CD4-positive, alpha-beta T cell treated with Interleukin-21 for 1 hour (primary cell): ENCODE measurements at places on chromosomes 1 and 21.
A peak's percentile ranks its signal among the peaks of the same experiment; 100 is the strongest.

- peak; percentile 70 for DNase-seq
Measured at GRCh38 chr1:44707959-44708831, 22.8 kb downstream of the RNU5D-1 start.

- DNase-seq: no peak
Measured at GRCh38 chr1:178632653-178633052, 92.4 kb upstream of the RALGPS2 start.

DNA sequence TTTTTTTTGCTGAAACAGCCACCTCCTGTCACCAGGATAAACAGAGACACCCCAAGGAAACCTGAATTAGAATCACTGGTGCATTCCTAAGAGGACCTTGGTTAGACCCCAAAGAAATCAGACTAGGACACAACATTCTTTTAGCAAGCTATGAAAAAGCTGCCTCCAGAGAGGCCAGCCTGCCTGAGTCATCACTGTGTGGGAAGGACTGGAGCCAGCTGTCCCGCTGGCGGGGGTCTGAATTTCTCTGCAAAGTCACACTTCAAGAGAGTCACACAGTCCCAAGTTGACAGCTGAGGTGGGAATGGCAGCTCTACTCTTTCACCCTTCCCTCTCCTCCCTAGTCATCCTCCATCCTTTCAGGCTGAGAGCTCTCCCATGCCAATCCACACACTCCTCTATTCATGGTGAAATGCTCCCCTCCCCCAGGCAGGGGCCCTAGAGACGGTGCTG lies 405.0 kb upstream of the POU3F1 start:
- DNase-seq: no peak

GRCh38 chr1:60809204-60809980 lies 273.0 kb upstream of the NFIA start:
- no peak for DNase-seq

GRCh38 chr1:228315945-228316588 lies 90.6 kb downstream of the TRIM11 start:
- DNase-seq: no peak

DNA sequence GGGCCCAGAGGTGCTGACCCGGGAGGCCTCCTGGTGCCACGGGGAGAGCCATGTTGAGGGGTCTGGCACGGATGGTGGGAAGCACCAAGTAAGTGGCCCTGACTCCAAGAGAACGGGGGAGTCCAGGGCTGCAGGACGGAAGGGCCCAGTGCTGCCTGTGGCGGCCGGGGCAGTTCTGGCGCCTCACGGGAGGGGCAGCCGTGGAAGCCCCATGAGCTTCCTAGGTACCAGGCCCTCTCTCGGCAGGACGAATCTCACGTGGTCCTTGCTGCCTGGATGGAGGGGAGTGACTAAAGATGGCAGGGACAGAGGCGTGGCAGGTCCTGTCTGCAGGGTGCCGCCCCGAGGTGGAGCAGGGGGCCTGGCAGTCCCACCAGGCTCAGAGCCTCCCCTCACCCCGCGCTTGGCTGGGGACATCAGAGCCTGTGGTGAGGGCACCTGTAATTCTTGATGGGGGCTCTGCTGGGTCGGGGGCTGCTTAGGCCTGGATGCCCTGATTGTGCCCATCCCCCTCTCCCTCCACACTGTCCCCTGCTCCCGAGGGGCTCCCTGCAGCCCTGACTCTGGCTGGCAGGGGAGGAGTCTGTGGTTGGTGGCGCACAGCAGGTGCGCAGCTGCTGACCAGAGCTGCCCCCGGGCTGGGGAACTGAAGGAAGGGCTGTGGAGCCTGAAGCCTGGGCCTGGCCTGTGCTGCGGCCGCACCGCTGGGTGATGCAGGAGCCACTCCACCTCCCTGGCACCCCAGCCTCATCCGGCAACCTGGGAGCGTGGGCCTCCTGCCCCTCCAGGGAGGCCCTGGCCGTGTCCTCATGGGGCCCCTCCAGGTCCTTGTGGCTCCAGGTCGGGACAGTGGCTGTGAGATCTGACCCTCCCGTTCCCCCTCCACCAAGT lies 31.4 kb downstream of the POFUT2 start:
- no peak for DNase-seq

DNA sequence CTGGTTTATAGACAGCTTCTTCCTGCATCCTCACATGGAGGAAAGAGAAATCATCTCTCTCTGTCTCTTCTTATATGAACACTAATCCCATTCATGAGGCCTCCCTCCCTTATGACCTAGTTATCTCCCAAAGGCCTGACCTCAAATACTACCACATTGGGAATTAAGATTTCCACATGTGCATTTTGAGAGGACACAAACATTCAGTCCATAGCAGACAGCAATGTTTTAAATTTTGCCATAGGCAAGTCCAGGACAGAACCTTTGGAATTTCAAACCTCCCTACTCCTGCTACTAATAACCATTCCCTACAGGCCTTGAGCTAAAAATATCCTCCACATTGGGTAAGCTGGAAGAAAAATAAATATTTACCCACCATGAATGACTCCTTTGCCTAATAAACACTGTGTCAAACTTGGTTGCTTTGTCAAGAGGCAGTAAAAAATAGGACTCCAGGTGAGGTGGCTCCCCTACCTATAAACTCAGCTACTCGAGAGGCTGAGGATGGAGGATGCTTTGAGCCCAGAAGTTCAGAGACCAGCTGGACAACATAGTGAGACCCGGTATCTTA lies 113.7 kb downstream of the ZNF281 start:
- DNase-seq: no peak

DNA sequence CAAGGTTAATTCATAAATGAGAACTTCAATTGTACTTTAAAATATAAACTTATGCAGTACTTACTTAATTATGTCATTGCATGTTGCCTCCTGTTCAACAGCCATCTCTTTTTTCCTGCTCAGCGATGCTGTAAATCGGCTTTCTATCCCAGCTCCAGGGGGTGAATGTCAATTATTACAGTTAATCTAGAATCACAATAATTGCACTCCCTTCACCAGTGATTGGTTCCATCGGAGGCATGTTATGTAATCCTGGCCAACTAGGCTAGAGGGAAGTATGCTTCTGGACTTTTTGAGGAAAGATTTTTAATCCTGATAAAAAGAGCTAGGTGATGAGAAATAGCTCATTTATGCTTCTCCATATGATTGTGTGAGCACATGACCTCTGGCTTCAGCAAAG lies 53.8 kb upstream of the SGIP1 start:
- DNase-seq: no peak

DNA sequence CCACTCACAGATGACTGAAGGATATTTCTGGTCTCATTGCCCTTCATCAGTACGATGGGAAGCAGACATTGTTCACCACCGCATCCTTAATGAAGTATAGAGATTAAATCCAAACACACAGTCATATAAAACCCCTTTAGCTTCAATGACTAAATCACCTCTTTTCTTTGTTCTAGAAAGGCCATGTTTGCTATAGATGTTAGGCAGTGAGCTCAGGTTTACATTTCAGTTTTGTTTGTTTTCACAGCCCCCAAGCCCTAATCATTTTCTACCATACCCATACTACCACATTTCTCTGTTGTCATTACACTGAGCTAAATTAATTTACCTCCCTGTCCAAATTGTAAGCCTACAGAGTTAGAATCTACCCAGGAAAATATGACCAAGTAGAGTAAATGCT lies 385.1 kb downstream of the NTNG1 start:
- no peak for DNase-seq

GRCh38 chr1:182301467-182302198 lies 90.0 kb downstream of the GLUL start:
- DNase-seq: no peak

DNA sequence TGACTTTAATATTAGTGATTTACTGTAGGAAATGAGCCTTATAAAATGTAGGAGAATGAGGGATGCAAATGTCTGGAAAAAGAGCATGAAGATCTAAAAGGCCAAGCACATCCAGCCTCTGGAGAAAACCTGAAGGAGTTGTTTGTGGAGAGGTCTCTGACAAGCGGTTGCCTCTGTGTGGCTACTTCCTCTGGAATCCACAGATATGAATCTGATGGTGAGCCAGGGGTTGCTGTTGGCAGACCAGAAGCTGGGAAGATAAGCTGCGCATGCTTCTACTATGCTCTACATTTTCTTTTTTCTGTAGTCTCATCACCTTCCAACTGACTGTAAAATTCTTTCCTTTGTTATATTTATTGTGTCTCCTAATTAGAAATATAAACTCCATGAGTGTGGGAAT lies 248.6 kb downstream of the OLFM3 start:
- DNase-seq: no peak

GRCh38 chr1:203116091-203116820 lies 11.3 kb upstream of the ADORA1 start:
- no peak for DNase-seq

DNA sequence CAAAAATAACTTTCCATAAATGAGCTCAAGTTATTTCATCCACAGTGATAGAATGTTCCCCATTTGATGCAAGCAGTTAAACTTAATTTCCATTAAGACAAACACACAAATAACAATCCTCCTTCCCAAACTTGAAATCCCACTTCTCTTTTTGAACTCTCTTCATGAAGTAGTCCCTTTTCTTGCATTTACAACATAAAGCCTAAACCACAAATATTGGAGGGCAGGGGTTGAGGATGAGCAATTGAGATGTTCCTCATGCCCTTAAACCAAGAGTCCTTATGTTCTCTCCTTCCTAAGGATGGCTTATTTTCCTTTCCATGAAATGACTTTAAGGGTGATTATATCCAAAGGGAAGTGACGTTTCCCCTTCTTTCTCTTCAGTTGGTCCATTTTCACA lies 228.8 kb downstream of the DISC1 start:
- DNase-seq: no peak

GRCh38 chr1:182304218-182304617 lies 87.4 kb downstream of the GLUL start:
- DNase-seq: no peak

DNA sequence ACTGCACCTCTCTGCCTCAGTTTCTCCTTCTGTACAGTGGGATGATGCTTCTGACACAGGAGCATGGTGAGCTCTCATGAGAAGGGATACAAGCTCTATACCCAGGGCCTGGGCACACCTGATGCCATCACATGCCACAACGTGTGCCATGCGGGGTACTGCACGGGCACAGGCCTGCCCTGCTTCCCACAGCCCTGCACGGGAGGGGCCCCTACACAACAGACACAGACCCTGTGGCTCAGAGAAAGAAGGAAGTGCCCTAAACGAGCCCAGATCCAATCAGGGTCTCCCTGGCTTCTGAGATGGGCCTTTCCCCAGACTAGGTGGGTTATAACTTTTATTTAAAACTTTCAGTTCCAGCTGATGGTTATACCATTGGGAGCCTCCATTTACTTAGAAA lies 24.6 kb downstream of the C2CD2 start:
- DNase-seq: no peak

DNA sequence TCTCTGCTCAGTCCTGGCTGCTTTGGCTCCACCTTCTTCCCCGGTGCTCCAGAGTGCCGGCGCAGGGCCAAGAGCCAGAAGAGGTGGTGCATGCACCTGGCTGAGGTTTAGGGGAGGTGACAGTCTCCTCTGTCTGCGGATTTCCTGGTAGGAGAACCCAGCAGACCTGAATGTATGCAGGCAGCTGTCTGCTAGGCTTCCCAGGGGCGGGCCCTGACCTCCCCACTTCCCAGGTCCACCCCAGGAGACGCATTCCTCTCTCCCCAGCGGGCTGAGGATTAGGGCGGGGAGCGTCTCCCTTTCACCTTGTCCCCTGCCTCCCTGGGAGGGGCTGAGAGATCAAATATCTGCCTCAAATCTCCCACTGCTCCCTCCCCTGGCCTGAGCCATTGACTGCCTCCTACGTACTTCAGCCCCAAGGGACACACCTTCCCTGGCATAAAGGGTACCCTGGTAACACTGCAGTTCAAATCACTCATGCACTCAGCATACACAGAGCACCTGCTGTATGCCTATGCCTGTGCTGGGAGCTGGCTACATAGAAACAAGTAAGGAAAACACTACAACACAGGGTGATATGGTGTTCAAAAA lies 27.5 kb downstream of the DMBX1 start:
- no peak for DNase-seq

GRCh38 chr1:98468111-98468717 lies 193.3 kb upstream of the SNX7 start:
- DNase-seq: peak; percentile 53

DNA sequence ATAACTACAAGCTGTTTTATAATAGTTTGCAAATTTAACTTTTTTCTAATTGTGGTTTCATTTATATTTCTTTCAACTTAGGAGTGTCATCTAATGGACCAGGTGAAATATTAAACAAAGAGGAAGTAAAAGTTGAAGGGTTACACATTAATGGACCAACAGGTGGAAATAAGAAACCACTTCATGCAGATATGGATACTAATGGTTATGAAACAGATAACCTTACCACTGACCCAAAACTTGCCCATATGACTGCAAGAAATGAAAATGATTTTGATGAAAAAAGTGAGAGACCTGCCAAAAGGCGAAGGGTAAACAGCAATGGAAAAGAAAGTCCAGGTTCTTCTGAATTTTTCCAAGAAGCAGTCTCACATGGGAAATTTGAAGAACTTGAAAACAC lies 59.7 kb downstream of the MIER1 start:
- no peak for DNase-seq

GRCh38 chr1:173417563-173417962 lies 59.6 kb upstream of the PRDX6 start:
- DNase-seq: no peak

- no peak for DNase-seq
Measured at GRCh38 chr21:23664193-23664694, 1943.0 kb downstream of the MRPL39 start.

GRCh38 chr1:30411206-30411605 lies 312.2 kb downstream of the MATN1 start:
- no peak for DNase-seq

DNA sequence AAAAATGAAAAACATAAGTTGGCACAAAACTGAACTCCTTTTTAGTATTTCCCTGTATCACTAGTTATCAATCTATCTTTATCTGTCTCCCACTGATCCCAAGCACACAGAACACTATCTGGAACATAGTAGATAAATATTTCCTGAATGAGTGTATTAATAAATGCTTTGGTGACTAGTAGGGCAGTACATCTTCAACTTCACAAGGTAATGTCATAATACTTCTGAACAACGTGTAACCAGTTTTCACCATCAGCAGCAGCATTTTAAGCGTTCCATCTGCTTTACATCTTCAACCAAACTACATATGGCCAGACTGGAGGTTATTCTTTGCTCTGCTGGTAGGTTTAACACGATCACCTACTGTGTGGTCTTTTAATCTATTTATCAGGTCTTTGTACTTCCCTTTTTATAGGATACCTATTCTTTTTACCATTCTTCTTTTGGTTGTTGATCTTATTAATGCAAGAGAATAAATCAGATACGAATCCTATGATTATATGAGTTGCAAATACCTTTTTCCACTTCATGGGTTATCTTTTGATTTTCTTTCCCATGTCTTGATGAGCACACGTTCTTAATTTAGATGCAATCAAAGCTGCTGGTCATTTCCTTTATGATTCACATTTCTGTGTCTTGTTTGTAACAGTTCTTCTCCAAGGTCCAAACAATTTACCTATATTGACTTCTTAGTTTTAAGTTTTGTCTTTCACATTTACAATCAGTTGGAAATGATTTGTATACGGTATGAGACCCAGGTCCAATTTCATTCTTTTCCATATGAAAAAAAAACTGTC lies 16.3 kb downstream of the GPBP1L1 start:
- no peak for DNase-seq

DNA sequence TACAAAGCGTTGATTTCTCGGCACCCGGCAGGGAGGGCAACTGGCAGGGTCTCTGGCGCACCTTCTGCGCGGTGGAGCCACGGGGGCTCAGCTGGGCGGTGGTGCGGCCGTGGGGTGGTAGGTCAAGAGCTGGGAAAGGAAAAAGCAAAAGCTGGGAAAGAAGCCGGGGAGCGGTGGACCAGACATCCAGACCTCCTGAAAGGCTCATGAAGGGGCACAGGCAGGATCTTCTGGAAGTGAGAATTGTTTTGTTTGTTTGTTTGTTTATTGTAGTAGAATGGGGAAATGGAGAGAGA lies 7.2 kb upstream of the RNU1-1 start:
- no peak for DNase-seq
